NCI-H187 (cell line): ENCODE measurements at places on chromosomes 7 and 10.
A peak's percentile ranks its signal among the peaks of the same experiment; 100 is the strongest.

GRCh38 chr10:99340650-99341049 lies 11.5 kb downstream of the CNNM1 start:
- no peak for DNase-seq

- DNase-seq: no peak
Observed at GRCh38 chr10:89069589-89069988, 79.0 kb downstream of the FAS start.

DNA sequence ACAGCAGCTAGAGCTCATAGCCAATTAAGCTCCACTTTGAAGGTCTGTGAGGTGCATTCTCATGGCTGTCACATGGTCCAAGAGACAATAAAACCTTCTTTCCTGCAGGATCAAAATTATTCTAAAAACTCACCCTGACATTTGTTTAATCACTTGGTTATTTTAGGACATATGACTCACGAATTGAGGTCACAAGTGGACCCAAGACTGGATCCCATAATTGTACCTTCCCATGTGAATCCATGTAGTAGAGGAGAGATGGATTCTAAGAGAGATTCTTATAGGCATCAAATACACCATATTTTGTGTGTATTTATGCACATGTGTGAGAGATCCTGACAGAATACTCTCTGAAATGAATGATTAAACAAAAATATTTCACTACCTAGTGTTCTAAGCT lies 18.1 kb downstream of the POLR1F start:
- DNase-seq: no peak

GRCh38 chr10:90788968-90789367 lies 68.9 kb downstream of the HTR7 start:
- no peak for DNase-seq

DNA sequence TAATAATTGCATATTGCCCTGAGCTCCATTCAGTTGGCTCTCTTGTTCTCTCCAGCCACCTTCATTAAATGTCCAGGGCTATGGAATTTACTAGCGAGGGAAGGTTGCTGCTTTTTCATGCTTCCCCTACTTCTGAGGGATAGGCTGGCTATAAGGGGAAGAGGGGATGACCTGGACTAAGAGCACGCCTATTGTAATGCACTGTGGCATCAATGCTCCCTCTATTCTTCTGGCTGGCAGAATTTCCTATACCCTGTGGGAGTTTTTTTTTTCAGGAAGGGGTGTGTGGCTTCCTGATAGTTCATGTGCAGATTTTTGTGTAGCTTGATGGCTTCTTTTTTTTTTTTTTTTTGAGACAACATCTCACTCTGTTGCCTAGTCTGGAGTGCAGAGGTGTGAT lies 155.8 kb downstream of the SND1 start:
- no peak for DNase-seq

- DNase-seq: no peak
Observed at GRCh38 chr7:116715077-116715476, 43.1 kb downstream of the MET start.

GRCh38 chr7:3043544-3044371 lies at the start of gene CARD11:
Gene CARD11, minus strand, starts transcription at chr7:3043867. Its CDS starts 85,361 bp downstream, at chr7:2958506.
- DNase-seq: no peak

DNA sequence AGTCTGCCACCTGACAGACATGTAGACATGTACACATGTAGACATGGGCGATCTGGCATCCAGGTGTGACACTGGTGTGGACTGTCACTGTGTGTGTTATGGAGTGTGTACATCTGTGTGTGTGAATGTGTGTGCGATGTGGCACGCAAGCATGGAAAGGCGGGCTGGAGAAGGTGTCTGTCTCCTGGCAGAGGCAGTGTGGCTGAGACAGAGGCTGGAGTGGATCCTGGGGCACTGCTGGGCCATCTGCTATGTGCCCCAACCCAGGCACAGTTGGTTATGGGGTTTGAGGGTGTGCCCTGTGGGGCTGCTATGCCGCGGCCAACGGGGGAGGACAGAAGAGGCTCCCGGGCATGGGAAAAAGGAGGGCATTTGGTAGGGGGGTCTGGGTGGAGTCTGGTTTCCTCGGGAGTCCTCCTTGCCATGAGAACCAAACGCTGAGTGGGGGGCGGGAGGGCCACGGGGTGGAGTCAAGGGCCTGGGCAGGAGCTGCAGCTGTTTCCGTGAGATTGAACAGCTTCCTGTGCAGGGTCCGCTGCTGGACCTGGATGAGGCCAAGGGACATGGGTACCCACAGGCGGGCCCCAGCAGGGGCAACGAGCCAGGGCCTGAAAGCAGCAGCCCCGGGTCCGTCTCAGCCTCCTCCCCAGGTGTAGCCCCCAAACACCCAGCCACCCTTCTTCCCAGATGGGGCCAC lies 1.3 kb downstream of the ELN start:
- DNase-seq: no peak

DNA sequence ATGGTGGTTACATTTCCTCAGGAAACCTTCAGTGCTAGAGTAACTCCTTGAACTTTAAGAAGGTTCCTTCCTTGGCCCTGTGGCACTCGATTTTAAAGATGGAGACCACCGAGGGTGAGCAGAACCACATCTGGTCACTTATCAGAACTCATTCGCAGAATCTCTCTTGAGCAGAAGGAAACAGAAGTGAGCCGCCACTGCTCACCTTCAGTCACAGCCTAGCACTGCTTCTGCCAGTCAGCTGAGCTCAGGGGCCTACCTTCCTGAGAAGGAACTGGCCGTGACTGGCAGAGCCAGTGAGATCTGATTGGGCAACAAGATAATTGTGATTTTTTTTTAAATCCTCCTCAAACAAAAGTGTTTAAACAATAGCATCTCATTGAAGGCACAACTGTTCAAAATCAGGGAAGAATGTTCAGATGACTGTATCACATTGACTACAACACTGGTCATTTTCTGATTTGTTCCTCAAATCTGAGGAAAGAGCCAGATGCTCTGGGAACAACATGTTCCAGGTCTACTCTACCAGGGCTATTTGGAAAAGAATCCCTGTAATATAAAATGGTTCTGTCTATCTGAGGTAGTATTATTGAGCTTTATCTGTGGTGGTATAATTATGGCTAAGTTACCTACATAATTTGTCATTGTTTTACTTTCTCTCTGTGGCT lies 2.7 kb upstream of the SYPL1 start:
- no peak for DNase-seq

DNA sequence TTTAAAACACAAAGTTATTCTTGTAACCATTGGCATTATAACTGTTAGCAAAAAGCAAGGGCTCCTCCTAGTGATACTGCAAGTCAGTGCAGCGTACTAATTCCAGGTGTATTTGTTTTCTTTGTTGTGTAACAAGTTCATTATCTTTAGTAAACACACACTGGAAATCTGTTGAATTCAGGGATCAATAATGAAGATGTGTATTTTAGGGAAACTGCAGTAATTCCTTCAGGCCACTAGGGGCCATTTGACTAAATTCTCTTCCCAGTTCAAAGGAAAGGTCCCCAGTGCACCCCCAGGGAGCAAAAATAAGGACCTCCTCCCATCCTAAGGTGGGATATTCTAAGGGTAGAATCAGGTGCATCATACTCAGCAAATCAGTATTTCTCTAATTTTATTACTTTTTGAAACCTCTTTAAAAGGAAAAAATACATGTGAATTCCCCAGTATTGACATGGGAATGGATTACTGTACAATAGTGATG lies 158.6 kb upstream of the LYZL1 start:
- DNase-seq: no peak

DNA sequence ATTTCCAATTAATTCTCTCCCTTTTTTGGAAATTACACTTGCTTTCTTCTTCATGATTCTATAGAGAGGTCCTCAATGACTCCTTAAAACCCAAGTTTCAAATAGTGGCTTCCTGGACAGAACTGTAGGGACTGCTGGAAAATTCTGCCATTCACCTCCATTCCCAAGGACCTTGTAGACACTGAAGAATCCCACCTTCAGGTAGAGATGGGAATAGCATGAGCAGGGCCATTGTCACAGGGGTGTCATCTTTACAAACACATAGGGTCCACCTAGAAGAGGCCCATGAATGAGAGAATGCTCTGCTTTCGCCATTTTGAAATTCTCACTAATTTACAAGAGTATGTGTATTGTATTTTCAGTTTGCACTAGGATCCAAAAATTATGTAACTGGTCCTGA lies 701.7 kb upstream of the CELF2 start:
- no peak for DNase-seq

GRCh38 chr10:71158902-71159301 lies 53.5 kb upstream of the UNC5B start:
- DNase-seq: no peak

DNA sequence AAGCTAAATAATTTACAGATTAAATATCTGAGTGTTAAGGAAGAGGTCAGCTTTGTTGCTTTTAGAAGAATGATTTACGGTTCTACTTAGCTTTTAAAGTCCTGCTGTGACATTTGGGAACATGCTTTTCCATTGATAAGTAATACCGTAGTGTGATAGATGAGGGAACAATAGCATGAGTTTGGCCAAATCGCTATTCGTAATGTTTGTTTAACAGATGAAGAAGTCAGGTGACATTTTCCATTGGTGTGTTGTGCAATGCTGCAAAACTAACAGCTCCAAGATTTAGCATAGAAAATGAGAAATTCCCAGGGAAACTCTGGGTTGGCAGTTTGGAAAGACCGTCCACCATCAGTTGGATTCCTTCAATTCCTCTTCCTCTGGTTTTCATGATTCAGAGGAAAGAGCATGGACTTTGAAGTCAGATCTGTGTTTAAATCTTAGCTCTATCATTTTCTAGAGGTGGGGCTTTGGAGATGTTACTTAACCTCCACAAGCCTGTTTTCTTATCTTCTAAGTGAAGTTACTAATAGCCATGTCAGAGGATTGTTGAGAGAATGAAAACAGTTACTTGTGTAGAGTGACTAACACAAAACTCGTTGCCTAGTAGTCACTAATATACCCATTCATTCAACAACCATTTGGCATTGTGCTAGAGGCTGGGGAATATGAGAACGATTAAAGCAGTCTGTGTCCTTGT lies 140.4 kb upstream of the BMPER start:
- DNase-seq: no peak

DNA sequence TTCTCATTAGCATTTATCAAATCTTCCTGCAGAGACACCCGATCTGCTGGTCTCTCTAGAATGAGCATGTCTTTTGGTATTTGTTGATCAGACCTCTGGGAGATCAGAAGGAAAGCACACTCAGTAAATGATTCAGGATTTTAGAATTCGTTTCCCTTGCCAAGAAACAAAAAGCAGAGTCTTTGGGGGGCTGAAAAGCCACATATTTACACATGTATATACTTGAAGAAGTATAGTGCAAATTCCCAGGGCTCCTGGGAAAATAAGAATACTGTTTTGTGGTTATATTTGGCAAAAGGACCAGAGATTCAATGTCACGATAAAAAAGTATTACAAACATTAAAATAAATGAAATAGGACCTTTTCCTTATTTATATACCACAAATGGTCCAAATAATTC lies 100.2 kb downstream of the AGMO start:
- no peak for DNase-seq

- no peak for DNase-seq
Observed at GRCh38 chr7:100829150-100829716, 1.9 kb upstream of the EPHB4 start.

DNA sequence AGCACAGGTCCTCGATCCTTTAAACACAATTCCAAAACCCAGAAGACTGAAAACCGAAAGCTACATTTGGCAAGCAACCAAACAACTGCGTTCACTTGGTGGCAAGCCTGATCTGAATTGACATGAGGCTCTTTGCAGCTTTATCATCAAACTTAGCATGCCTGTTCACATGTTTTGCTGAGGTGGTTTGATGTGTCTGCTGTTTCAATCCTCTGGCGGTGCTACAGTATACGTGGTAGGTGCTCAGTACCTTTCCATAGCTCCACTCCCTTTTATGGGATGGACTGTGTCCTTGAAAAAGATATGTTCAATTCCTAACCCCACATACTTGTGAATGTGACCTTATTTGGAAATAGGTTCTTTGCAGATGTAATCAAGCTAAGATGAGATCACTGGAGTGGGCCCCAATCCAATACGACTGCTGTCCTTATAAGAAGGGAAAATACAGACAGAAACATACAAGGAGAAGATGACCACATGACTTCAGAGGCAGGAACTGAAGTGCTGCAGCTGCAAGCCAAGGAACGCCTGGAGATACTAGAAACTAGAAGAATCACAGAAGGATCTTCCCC lies 33.4 kb downstream of the CCDC6 start:
- no peak for DNase-seq

DNA sequence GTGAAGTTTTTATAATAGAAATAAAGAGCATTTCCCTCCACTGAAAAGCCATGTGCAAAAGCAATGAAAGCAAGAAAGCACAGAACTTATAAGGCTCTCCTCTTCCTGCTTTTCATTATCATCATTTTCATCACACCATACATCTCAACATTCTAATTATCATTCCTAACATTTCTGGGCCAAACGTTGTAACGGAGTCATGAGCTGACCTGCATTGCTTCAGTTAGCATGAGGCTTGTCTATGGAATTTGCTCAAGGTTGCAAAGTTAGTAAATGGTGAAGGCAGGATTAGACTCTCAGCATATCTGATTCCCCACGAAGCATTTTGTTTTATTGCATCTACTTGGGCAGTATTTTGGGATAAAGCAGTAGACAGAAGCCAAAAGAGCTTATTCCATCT lies 11.4 kb downstream of the SCIN start:
- no peak for DNase-seq

- DNase-seq: no peak
Observed at GRCh38 chr7:133364959-133365690, 112.2 kb downstream of the EXOC4 start.

- no peak for DNase-seq
Observed at GRCh38 chr7:22356010-22356691, 803 bp downstream of the RAPGEF5 start.

GRCh38 chr10:105950410-105950809 lies 1214.1 kb downstream of the SORCS1 start:
- DNase-seq: no peak

- DNase-seq: no peak
Observed at GRCh38 chr10:83262434-83262833, 876.9 kb upstream of the GHITM start.

DNA sequence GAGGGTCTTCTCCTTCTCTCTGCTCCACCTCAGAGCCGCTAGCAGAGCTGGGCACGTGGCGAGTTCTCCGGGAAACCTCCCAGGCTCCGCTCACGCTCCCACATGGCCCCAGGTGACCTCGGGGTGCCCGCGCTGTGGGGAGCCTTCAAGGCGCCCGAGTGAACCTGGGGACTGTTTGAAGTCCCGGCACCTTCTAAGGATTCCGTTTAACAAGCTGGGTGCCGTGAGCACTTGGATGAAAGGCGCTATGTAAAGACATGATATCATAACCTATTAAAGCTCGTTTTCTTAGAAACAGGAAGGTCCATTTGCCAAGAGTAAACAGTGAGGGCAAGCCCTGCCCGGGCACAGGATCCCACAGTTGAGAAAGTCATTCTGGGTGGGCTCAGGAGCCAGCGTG lies 15.8 kb upstream of the MYL10 start:
- no peak for DNase-seq

DNA sequence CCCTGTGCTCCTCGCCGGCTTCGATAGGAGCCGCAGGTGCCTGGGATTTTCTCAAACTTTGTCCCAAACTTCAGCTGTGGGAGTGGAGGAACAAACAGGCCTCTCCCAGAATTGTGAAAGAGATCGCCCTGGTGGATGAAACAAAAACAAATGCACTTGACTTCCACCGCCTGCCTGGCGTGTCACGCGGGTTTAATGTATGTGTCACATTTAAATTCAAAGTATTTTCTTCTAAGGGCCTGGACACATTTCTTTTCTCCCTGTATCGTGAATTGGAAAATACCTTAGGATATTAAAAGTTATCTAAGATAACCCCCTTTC lies 694 bp upstream of the WASL start:
- no peak for DNase-seq

GRCh38 chr7:78103475-78103874 lies 304.9 kb downstream of the PHTF2 start:
- DNase-seq: no peak

GRCh38 chr7:111029574-111030251 lies 61.2 kb upstream of the LRRN3 start:
- DNase-seq: peak; percentile 57
